ENCODE measurements at places on chromosomes 6 and 20.

- no peak for DNase-seq
Measured at GRCh38 chr6:43831191-43831590, 61.2 kb downstream of the VEGFA start.

- no peak for DNase-seq
Measured at GRCh38 chr20:40893610-40894236, 134.9 kb upstream of the TOP1 start.

GRCh38 chr6:722077-722524, 29.2 kb upstream of the EXOC2 start:
- DNase-seq: peak; percentile 44

GRCh38 chr6:39189915-39190544, 39.2 kb downstream of the KCNK5 start:
- DNase-seq: peak; percentile 21

DNA sequence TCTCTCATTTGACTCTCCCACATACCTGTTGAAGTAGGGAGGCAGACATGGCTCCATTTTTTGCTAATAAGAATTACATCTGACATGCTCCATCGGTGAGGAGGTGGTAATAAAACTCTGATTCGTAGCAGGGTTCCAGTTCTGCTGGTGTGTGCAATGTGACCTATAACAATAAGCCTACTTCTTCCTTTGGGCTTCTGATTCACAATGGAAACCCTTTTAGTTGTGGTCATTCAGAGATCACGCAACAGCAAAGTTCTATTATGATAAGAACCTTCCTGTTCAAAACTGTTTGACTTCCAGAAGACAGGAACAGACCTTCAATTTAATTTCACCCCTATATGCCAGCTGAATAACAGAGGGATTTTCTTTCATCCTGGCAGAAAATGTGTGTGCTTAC, 31.4 kb upstream of the GSTA4 start:
- no peak for DNase-seq

- DNase-seq: no peak
Measured at GRCh38 chr6:34745277-34746103, 11.8 kb upstream of the SNRPC start.

DNA sequence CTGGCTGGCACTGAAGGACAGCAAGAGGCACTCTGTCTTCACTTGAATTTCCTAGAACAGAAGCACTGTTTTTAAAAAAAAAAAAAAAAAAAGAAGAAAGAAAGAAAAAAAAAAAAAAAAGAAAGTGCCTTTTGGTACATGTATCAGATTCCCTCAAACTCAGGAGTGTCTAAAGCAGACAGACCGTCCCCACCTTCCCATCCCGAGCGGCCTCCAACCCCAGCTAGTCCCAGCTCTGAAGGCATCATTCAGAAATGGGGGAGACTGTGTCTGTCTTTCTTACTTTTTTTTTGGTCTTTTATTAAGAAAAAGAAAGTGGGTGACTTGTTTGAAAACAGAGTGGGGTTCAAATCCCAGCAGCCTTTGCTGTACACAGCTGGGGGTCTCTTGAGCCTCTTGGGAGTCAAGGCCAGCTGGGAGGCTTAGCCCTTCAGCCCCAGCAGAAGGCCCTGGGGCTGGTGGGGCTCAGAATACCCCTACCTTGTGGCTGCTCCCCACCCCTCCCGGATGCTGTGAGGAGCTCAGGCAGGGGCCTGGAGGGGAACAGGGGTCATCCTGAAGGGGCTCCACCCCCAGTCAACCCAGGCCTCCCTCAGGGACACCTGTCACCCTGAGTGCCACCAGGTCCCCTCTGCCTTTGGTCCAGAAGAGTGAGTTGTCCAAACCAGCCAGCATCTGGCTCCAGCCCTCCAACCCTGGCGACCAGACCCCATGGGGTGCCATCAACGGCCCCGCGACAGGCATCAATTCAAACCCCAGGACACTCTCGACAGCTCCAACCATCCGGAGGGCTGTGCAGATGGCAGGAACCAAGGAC, 128.3 kb downstream of the TAF4 start:
- no peak for DNase-seq
